ENCODE measurements at places on chromosomes 12 and 14.

- no peak for DNase-seq
Observed at GRCh38 chr14:95841668-95842067, 35.0 kb upstream of the TUNAR start.

GRCh38 chr12:185576-185955 is 28.4 kb downstream of the SLC6A12 start:
- no peak for DNase-seq

GRCh38 chr14:90656973-90657372 is 159.3 kb downstream of the TTC7B start:
- no peak for DNase-seq

- DNase-seq, result no peak
Observed at GRCh38 chr12:46948936-46949545, 123.2 kb upstream of the SLC38A4 start.

- no peak for DNase-seq
Observed at GRCh38 chr12:3740480-3741231, 12.3 kb downstream of the CRACR2A start.

GRCh38 chr12:31820832-31821231 is 92.0 kb upstream of the AMN1 start:
- DNase-seq, result no peak

DNA sequence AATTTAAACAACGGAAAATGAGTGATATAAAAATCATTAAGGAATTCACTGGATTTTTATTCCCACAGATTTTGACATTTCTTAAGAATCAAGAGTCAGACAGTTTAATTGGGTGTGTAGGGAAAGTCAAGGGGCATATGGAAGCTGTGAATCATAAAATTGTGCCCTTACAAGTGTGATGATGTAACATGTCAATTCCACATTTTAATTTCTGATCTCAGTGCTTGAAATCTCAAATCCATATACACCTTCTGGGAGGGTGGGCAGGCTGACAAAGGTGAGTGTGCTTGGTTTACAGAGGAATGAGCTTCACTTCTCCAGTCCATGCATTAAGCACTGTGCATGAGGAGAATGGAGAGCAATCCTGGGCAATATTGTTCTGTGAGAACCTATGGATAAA is 1.0 kb upstream of the KRT6A start:
- DNase-seq, result no peak

DNA sequence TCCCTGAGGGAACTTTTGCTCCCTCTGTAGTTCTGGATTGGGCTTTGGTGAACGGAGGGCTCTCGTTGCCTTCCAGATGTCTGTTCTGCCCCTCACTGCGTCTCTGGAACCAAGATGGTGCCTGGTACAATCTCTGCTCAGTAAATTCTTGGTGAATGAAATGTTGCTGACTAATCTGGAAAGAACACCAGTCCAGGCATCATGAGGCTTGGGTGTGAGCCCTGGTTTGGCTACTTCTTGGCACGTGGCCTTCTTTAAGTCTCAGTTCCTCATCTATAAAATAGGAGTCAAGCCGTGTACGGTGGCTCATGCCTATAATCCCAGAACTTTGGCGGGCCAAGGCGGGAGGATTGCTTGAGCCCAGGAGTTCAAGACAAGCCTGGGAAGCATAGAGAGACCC is 4.3 kb downstream of the HHIPL1 start:
- no peak for DNase-seq

DNA sequence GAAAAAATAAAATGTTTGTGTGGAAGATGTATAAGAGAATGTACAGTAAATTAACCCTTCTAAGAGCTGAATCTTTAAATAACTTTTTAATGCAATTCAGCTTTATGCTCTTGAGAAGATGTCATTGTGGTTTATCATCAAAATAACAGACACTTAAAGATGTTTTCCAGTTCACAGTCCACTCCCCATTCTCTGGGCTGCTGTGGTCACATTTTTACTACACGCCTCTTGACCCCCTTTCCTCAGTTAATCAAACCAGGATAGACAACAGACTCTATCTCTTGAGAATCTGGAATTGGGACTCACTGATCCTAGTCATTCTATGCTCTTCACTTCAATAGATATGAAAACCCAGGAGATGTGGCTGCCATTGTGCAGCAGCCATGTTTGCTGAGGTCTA is 24.7 kb upstream of the OR6J1 start:
- DNase-seq, result no peak

DNA sequence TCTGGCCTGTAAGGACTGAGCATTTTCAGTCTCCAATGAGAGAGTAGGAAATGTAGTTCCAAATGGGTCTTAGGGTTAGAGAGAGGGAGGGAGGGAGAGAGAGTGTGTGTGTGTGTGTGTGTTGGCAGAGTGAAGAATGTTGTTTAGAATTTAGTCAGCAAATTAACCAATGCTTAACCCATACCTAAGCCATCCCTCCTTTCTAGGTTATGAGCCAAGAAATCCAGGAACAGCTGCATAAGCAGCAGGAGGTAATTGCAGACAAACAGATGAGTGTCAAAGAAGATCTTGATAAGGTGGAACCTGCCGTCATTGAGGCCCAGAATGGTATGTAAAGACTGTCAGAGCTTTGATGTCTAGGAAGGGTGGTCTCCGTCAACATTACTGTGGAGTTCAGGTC is 56.9 kb downstream of the HSP90AA1 start:
- DNase-seq, result no peak

DNA sequence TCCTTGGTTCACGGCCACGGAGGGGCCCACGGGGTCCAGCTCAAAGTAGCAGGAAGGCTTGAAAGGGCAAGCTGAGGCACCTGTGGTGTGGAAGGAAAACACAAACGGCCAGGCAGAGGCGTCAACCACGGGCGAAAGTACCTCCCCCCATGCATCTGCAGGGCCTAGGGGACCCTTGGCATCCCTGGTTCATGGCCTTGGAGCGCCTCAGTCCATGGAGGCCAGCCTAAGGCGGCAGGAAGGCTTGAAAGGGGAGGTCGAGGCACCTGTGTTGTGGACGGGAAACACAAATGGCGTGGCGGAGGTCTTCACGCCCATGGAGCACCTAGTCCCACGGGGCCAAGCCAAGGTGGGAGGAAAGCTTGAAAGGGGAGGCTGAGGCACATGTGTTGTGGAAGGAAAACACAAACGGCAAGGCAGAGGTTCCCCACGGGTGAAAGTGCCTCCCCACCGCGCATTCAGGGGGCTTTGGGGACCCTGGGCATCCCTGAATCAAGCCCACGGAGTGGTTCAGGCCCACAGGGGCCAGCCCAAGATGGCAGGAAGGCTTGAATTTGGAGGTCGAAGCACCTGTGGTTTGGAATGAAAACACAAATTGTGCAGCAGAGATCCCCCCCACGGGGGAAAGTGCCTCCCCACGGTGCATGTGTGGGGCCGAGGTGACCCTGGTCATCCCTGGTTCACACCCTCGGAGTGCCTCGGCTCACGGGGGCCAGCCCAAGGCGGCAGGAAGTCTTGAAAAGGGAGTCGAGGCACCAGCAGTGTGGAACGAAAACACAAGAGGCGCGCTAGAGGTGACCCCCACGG is 380.8 kb downstream of the ALG10 start:
- DNase-seq, result no peak

GRCh38 chr12:85523197-85523596 is 243.2 kb downstream of the ALX1 start:
- no peak for DNase-seq

DNA sequence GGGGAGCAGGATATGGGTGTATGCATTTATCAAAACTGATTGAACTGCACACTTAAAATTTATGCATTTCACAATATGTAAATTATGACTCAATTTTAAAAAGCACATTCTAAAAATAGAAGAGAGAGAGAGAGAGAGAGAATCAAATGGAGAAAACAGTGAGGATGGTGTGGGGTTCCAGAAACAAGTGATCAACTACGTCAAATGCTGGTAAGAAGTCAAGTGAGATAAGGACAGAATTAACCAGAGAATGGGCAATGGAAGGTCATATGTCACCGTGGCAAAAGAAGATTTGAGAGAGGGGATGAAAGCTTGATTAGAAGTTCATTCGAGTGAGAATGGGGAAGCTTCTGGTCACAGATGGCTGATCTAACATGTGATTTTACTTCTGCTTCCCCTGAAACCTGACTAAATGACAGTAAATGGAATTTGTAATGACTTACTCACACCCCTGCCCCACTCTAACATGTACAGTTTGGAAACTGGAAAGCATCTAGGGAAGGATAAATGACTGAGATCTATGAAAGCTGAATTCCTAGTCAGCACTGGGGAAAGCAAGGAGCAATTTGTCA is 276.5 kb upstream of the AMIGO2 start:
- DNase-seq, result peak; percentile 45

GRCh38 chr14:98937712-98938505 is 334.1 kb downstream of the BCL11B start:
- no peak for DNase-seq

GRCh38 chr12:113684908-113685782 is 213.5 kb upstream of the LHX5 start:
- no peak for DNase-seq

GRCh38 chr12:59833408-59833807 is 237.6 kb downstream of the SLC16A7 start:
- no peak for DNase-seq

GRCh38 chr12:45008211-45008610 is 42.7 kb downstream of the DBX2 start:
- no peak for DNase-seq

DNA sequence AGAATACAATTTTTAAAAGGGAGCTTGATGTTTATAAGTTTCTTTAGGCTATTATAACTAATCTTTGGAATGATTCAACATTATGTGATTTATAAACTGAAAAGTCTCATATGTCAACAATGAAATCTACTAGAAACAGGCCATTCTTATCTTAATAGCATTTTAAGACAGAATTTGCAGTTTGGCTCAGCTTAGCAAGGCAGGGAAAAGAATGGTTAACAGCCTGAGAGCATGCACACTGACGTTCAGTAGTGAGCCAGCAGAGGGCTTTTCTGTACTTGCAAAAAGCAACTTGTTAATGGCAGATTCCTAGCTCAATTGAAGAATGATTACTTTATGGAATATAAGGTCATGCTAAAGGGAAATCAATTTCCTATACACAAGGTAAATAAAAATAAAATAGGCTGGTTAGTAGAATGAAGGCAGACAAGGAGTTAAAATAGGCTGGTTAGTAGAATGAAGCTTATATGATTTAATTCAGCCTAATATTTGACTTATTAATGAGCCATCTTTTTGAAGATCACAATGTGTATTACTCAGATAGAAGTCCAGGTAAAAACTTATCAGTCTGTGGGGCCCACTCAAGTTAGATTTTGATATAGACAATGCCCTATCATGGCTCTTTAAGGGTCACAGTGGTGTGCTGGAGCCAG is 95.9 kb downstream of the OTOGL start:
- DNase-seq, result no peak

DNA sequence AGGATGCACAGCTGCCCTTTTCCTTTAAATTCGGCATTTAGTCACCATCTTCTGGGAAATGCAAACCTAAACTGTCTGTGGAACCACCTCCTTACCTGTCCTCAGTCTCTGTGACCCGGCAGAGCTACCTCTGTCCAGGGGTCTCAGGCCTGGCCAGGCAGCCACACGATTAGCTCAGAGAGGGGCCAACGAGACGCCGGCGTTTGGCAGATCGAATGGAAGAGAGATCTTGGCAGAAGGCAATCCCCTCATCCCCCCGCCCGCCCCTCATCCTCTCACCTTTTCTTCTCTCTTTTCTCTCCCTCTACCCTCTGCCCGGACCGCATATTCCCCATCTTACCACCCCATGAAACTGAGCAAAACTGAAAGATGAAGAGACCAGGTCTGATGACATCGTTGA is 101.0 kb downstream of the PIWIL1 start:
- no peak for DNase-seq

DNA sequence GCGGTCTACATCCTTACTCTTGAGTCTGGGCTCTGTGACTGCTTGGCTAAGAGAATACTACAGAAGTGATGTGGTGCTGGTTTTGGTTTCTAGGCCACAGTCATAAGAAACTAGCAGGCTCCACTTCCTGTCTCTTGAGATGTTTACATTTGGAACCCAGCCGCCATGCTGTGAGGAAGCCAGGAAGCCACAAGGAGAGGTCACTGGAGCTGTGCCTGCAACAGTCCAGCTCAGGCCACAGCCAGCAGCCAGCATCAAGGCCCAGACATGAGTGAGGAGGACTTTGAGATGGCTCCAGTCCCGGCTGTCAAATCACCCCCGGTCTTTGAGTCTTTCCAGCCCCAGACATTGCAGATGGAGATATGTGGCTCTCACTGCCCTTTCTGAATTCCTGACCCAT is 12.9 kb upstream of the FAM181A start:
- DNase-seq, result no peak

GRCh38 chr12:18261273-18261672 is at the start of gene PIK3C2G:
TSS of gene PIK3C2G (plus strand) at chr12:18261518. CDS start at chr12:18282082, 20,564 bp downstream.
- no peak for DNase-seq

GRCh38 chr12:120890963-120891362 is 13.2 kb downstream of the SPPL3 start:
- DNase-seq, result no peak

- no peak for DNase-seq
Observed at GRCh38 chr12:42586268-42586667, 3.3 kb downstream of the PRICKLE1 start.

- no peak for DNase-seq
Observed at GRCh38 chr12:109157986-109158385, 41.6 kb downstream of the ACACB start.

DNA sequence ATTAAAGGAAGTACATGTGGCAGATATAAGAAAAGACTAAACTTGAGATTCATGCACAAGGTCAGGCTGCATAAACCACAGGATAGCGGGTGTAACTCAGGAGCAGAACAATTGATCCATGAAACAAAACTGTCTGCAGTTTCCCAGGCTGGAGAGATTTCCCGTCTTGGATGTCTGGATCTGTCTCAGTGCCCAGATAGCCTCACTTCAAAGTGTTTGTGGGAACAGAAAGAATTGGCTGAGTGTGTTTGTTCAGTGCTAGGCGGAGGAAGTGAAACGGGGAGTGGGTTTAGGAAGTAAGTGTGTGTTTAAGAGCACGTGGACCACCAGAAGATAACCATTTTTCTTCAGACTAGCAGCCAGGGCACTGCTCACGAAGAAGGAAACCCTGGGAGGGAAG is 1.4 kb upstream of the RNASE10 start:
- no peak for DNase-seq

- DNase-seq, result no peak
Observed at GRCh38 chr14:51094282-51094821, 553 bp downstream of the TRIM9 start.

DNA sequence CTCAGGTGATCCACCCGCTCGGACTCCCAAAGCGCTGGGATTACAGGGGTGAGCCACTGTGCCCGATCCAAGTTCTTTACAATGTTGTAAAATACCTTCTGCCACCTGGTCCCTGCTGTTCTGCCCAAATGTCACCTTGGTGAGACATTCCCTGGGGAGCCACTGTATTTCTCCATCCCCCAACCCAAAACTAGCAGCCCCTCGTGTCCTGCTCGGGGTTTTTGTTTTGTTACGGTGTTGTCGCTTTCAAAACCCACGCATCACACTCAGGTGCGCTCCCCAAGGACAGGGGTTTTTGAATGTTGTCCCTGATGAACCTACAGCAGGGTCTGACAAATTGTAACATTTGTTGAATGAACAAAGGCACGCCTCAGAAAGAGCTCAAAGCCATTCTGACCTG is 37.4 kb downstream of the CAMKK2 start:
- DNase-seq, result no peak

- no peak for DNase-seq
Observed at GRCh38 chr14:89491711-89492381, 74.8 kb upstream of the FOXN3 start.
